ENCODE measurements at places on chromosomes 13 and 19.

GRCh38 chr13:112060282-112060830 lies 6.6 kb upstream of the SOX1 start:
- no peak for DNase-seq

DNA sequence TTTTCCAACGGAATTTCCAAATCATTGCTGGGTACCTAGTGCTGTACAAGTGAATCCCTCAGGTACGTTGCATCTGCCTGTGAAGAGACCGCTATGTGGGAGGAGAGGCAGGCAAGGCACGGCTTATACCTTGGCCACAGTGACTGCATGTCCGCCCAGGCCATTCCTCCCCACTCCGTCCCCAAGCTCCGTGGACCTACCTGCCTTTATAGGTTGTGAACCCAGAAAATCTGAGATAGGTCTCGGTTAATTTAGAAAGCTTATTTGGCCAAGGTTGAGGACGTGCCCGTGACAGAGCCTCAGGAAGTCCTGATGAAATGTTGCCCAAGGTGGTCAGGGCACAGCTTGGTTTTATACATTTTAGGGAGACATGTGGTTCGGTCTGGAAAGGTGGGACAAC lies 218.5 kb upstream of the TSHZ3 start:
- no peak for DNase-seq

GRCh38 chr19:56348289-56348877 lies 33.7 kb upstream of the ZSCAN5A start:
- DNase-seq: peak; percentile 1

GRCh38 chr19:19461671-19462622 lies 53.4 kb downstream of the TSSK6 start:
- peak; percentile 10 for DNase-seq

GRCh38 chr13:46202188-46202795 lies 9.4 kb upstream of the LRRC63 start:
- no peak for DNase-seq

GRCh38 chr19:10389863-10390262 lies 9.5 kb upstream of the TYK2 start:
- peak; percentile 15 for DNase-seq

- no peak for DNase-seq
These were observed 5.2 kb downstream of the CHAMP1 start for GRCh38 chr13:114319441-114319913.

- no peak for DNase-seq
These were observed 5.9 kb upstream of the CACNG7 start for GRCh38 chr19:53903055-53903680.

DNA sequence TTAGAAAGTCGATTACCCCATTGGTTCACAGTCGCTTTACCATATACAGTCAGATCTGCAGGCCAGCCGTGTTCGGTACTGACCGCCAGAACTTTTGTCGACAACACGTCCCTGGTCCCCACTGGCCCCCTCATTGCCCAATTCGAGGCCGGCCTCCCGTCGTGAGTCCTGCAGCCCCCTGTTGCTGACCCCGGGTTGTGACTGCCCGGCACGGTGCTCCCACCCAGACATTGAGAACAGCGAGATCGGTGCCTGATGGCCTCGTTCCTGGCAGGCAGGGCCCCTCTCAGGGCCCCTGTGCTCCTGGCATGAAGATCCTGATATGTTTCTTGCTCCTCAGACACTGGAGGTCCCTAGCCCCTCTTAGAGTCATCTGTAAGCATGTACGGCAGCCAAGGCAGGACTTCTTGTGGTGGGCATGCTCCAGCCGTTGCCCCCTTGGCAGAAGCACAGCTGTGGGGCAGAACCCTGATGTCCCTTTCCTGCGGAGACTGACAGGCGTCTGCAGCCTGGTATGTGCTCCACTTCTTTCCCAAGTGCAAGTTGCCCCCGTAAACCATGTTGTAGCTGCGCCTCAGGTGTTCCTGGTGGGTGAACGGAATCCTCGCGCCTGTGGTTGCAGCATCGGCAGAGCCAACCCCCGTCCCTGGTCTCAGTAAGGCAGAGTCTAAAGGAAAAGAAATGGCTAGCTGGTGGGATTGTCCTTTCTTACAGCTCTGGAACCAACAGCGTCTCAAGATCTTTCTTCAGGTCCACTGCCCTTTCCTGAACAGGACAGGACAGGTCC lies 123.2 kb upstream of the SPACA7 start:
- no peak for DNase-seq

DNA sequence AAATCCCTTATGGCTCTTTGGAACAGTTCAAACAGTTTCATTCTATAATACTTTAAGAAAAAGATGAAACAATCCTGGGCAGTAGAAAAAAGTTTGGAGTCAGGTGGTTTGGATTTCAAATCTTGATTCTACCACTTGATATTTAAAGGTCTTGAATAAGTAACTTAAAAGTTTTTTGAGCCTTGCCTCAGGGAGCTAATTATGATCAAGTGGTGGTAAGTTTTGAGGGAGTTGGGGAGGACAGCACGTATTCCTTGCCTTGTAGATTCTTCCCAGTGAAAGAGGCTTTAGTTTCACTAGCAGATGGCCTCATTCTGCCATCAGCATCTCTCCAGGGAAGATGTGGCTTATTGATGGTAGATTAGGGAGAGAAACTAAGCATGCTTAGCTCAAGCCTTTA lies 168.4 kb upstream of the CSNK1A1L start:
- no peak for DNase-seq

GRCh38 chr13:95679722-95680121 lies 2.8 kb downstream of the DNAJC3 start:
- DNase-seq: no peak

GRCh38 chr13:90867336-90867683 lies 480.2 kb upstream of the MIR17HG start:
- peak; percentile 89 for DNase-seq

DNA sequence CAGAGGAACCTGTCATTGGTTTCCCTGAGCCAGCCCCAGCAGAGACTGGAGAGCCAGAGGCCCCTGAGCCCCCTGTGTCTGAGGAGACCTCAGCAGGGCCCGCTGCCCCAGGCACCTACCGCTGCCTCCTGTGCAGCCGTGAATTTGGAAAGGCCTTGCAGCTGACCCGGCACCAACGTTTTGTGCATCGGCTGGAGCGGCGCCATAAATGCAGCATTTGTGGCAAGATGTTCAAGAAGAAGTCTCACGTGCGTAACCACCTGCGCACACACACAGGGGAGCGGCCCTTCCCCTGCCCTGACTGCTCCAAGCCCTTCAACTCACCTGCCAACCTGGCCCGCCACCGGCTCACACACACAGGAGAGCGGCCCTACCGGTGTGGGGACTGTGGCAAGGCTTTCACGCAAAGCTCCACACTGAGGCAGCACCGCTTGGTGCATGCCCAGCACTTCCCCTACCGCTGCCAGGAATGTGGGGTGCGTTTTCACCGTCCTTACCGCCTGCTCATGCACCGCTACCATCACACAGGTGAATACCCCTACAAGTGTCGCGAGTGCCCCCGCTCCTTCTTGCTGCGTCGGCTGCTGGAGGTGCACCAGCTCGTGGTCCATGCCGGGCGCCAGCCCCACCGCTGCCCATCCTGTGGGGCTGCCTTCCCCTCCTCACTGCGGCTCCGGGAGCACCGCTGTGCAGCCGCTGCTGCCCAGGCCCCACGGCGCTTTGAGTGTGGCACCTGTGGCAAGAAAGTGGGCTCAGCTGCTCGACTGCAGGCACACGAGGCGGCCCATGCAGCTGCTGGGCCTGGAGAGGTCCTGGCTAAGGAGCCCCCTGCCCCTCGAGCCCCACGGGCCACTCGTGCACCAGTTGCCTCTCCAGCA lies 4.2 kb downstream of the ZNF574 start:
- DNase-seq: no peak

GRCh38 chr19:8144273-8144995 lies 5.0 kb downstream of the FBN3 start:
- no peak for DNase-seq

DNA sequence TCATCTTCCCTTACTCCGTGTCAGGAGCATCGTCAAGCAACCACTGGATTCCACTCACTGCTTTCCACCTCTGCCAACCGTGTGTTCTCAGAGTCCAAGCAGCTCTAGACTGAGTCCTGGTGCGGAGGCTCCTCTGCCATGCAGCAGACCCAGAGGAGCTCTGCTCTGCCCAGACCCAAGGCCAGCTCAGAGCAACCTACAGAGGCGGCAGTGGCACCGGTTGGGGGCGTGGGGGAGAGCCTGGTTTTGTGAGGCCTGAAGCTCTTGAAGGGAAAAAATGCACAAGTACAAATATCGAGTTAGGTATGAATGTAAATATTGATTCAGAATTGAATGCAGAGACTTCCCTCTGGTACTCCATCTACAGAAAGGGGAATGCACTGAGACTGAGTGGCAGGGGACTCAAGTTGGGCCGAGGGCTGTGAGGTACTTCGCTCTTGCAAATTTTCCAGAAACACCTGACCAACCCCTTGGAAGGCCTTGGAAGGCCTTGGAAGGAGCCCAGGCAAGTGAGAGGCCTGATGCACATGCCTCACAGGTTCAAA lies 46.7 kb downstream of the GJA3 start:
- no peak for DNase-seq

GRCh38 chr13:105370011-105370650 lies 1165.3 kb downstream of the EFNB2 start:
- DNase-seq: no peak

GRCh38 chr13:113845055-113845454 lies 18.8 kb downstream of the GAS6 start:
- DNase-seq: no peak

GRCh38 chr19:37899966-37900365 lies 6.4 kb downstream of the WDR87 start:
- DNase-seq: no peak

DNA sequence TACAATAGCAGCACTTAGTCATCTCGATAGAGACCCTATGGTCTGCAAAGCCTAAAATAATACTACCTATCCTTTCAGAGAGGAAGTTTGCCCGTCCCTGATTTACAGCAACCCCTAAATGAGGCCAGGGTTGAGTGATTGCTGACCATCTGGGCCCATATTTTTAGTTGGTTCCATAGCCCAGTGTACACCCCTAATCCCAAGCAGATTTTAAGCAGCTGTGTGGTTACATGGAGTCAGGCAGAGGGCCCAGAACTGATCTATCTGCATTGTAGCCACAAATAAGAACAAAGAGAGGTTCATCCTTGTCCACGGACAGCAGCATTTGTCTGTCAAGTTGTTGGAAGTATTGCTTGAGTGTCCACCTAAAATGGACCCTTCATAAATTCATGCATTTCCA lies 148.2 kb downstream of the DCT start:
- DNase-seq: no peak

- no peak for DNase-seq
These were observed 11.0 kb upstream of the ZNF766 start for GRCh38 chr19:52258426-52258825.

GRCh38 chr13:113832205-113832604 lies 31.7 kb downstream of the GAS6 start:
- DNase-seq: no peak

DNA sequence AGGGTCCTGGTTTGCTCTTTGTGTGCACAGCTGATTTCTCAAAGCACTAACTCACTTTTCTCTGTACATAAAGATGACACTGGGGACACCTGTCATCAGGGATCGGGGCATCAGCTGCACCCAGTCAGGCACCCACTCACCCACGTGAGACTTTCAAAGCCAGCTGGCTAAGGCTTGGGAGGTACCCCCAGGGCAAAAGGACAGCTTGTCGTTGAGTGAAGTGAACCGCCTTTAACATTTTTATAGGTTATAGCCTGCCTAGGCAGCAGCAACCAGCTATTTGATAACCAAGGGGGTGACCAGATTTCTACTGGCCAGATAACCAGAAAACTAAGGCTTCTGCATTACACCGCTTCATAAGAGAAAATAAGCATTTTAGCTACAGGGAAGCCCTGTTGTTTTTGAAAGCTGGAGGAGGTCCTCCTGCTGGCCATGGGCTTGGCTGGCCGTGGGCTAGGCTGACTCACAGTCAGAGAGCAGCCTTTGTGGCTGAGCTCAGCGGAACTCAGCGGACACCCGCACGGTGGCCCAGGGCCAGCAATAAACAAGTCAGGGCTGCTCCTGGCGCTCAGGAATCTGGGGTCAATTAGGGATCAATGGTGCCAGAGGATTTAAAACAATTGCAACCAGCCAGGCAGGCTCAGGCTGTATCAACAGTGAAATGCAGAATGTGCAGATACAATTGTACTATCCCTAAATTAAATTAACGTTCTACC lies 57.1 kb downstream of the ALOX5AP start:
- peak; percentile 4 for DNase-seq

DNA sequence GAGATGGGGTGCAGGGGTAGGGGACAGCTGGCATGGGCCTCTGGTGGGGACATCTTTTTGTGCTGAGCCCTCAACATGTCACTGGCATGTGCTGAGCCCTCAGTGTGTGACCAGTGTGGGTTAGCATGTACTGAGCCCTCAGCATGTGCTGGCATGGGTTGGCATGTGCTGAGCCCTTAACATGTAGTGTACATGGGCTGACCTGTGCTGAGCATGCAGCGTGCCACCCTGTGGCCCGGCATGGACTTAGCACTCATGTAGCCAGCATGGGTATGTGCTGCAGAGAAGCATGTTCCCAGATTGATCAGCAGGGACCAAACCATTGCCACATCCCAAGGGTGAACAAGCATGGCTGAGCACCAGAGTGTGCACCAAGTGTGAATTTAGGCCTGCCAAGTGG lies 11.5 kb downstream of the HIPK4 start:
- DNase-seq: no peak

DNA sequence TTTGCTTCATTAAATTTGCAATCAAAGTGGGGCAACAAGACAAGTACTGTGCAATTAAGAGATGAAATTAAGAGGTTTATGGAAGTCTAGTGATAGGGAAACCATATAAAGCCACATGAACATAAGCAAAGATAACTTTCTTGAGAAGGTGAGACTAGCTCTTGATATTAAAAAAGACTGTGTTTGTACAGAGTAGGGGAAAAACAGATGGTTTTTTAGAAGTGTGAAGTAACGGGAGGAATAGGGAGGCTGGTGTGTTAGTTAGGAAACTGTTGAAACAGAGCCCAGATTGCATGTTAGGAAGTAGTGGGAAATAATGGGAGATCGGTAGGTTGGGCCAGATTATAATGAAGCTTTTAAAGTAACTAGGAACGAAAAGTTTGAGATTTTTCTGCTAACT lies 149.8 kb upstream of the FREM2 start:
- DNase-seq: no peak

DNA sequence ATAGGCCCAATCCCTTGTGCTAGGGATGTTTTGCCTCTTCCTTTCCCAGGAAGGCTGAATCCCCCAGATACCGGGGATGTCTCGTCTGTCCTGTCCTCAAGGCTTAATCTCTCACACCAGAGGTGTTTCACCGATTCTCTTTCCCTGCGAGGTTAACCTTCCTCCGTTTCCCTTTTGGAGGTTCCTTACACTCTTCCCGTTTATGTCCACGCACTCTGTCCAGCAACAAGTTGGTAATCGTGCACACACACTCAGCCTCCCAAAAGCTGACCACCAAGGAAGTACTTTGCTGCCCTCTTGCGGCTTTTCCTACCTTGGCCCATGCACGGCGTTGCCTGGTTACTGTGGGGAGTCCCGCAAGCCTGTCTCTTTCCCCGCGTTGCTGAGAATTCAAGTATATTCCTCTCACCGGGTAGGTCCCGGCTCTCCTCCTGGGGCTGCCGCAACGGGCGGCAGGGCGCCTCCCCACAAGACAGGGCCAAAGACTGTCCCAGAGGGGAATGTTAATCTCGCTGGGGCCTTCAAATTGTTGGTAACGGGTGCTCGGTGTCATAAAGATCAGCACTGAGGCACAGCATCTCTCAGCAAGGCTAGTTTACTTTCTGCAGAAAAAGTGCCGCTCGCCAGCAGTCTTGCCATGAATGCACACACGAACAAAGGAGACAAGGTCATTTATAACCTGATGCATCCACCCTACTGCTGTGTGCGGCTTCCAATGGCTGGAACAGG lies 36.7 kb upstream of the CD177 start:
- peak; percentile 44 for DNase-seq

GRCh38 chr13:103273825-103274224 lies 207.6 kb upstream of the SLC10A2 start:
- no peak for DNase-seq

- no peak for DNase-seq
These were observed 481.5 kb upstream of the MIR17HG start for GRCh38 chr13:90866006-90866405.
